ENCODE measurements at places on chromosomes 2 and 18.

DNA sequence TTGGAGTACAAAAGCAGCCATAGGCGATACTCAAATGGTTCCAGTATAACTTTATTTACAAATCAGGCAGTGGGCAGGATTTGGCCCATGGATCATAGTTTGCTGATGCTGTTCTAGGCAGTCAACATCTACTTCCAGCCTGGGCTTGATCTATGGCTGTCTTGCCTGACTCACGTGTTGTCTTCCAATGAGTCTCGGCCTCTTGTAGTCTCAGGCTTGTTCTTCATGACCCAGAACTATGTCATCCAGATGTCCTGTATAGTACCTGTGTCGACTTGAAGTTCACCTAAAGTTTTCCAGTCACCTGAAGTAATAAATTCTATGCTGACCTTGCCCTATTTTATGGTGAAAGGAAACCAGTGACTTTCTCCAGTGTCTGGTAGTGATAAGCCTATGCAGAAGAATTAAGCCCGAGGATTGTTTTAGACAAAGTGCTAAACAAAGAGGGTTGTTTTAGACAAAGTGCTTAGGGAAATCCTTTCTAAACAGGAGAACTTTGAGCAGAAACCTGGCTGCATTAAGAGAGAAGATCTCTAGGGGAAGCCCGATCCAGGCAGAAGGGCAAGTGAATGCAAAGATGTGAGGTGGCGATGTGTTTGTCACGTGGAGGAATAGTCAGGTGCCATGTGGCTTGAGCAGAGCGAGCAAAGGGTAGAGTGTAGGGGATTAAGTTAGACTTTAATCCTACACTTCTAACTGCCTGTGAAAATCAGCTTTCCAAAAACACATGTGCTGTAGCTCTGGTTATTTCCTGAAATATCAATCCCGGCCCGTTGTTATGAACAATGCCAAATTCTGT, 8.5 kb upstream of the THNSL2 start:
- no peak for DNase-seq

GRCh38 chr2:191544461-191545062, 133.4 kb upstream of the NABP1 start:
- peak; percentile 91 for DNase-seq

DNA sequence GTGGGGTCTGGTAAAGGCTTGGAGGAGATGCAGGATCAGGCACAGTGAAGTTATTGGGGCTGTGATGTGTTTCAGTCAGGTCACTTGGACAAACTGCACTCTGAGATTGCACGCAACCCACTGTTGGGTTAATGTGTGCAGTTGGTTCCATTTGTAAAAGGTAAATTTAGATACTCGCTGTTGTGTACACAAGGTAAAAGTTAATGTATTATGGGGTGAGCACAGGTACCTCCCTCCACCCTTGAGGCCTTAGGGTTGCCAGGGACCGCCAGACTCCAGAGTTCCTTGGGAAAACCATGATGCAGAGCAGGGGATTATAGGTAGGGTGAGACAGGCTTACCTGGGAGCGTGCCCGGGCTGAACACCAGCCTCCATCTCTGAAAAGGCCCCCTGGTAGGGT, 20.1 kb downstream of the IMPA2 start:
- DNase-seq: no peak

- DNase-seq: no peak
These were observed 373.8 kb downstream of the ZEB2 start for GRCh38 chr2:144146076-144146475.

DNA sequence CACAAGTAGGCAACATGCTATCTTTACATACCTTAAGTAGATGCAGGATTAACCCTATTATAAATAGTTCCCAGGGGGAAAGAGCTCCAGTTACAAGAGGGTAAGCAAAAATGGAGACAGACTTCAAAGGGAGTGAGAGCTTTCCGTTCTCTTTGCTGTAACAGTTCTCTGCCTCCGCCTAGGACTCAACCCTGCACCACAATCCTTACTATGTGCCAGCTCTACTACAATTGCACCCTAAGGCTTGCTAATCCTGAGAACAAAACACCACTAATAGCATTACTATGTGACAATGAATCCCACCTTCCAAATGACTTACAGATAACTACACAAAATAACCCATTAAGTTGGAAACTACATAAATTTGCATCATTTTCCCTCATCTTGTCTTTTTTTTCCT, 7.7 kb downstream of the ZBTB14 start:
- no peak for DNase-seq

- DNase-seq: no peak
These were observed 3.5 kb downstream of the POU3F3 start for GRCh38 chr2:104857262-104858005.

DNA sequence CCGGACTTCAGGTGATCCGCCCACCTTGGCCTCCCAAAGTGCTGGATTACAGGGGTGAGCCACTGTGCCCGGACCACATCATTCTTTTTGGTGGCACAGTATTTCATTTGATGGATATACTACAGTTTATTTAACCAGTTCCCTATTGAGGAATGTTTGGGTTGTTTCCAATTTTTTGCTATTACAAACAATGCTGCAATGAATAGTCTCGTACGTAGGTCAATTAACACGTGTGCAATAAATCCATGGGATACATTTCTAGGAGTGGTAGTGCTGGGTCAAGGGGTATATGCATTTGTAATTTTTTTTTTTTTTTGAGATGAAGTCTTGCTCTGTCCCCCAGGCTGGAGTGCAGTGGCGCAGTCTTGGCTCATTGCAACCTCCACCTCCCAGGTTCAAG, 28.4 kb upstream of the XPO1 start:
- no peak for DNase-seq

GRCh38 chr2:97885841-97886240, 109.9 kb downstream of the TMEM131 start:
- DNase-seq: no peak

GRCh38 chr2:1790473-1790872, 46.2 kb upstream of the PXDN start:
- DNase-seq: no peak

- DNase-seq: no peak
These were observed 94.3 kb downstream of the ASAP2 start for GRCh38 chr2:9300829-9301453.

GRCh38 chr18:2935438-2936192, 77.3 kb downstream of the LPIN2 start:
- DNase-seq: no peak

DNA sequence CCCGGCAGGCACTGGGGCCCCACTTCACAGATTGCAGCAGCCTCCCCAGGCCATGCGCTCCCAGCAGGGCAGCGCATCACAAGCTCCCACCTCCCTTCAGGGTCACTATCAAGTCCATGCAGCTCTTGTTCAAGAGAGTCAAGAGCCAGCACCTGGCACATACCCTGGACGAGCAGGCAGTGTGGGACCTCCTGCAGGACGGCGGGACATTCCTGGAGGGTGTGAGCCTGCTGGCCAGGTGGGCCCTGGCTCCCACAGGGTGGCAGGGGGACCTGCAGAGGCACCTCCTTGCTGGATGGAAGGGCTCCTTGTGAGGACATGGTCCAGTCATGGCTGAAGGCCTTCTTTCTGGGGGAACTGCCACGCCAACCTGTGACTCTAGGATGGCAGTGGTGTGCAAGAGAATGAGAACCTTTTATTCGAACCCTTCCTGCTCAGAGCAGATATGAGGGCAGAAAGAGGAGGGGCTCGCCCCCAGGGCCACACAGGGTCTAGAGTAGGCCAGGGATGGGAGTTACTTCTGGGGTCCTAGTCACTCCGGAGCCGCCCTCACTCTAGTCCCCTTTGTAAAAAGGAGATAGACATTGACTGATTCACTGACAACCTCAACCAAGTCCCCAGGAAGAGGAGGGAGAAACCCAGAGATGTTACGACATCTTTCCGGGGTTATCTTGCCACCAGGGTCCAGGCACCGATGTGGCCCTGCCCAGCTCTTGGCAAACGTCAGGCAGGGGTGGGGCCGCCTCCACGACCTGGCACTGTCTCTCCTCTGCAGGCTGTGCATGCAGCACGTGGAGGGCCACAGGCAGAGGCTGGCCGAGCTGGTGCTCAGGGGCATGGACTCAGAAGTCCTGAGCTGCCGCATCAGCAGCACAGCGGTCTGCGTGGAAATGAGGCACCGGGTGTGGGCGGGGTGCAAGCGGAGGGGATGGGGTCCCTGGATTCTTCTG, 31.3 kb downstream of the HJURP start:
- DNase-seq: no peak

DNA sequence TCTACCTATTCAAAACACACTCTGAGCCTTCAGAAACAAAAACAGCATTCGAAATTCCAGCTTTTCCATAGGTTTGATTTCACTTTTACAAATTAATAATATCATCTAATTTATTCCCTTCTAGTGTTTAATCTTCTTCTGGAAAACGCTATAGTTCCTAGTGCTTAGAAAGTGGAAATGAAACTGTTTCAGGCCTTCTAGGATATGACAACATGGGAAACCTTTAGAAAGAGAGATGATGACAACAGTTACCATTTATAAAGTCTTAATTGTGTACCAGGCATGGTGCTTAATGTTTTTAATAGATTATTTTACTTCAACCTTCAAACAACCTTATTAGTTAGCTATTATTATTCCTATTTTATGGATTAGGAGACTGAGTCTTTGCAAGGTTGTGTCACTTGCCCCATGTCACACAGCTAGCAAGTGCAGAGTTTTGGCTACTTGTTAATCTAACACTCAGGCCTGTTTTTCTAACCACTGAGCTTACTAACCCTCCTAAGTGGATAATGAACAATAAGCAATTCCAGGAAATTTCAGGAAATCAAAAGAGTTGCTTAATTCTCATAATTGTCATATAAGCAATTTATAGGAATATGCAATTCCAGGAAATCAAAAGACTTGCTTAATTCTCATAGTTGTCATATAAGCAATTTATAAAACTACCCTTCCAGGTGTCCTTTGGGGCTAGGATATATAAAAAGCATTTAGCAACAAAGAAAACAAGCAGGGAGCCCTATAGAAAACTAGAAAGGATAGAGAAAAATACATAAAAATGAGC, 206.0 kb downstream of the ZNF521 start:
- no peak for DNase-seq

- no peak for DNase-seq
These were observed 835.1 kb downstream of the TSN start for GRCh38 chr2:122590524-122590923.

GRCh38 chr2:41869542-41870264, 178.1 kb upstream of the PKDCC start:
- DNase-seq: peak; percentile 78

GRCh38 chr2:86280191-86280667, 57.2 kb downstream of the REEP1 start:
- no peak for DNase-seq

- peak; percentile 81 for DNase-seq
These were observed 80.7 kb upstream of the LDLRAD4 start for GRCh38 chr18:13137670-13138419.

DNA sequence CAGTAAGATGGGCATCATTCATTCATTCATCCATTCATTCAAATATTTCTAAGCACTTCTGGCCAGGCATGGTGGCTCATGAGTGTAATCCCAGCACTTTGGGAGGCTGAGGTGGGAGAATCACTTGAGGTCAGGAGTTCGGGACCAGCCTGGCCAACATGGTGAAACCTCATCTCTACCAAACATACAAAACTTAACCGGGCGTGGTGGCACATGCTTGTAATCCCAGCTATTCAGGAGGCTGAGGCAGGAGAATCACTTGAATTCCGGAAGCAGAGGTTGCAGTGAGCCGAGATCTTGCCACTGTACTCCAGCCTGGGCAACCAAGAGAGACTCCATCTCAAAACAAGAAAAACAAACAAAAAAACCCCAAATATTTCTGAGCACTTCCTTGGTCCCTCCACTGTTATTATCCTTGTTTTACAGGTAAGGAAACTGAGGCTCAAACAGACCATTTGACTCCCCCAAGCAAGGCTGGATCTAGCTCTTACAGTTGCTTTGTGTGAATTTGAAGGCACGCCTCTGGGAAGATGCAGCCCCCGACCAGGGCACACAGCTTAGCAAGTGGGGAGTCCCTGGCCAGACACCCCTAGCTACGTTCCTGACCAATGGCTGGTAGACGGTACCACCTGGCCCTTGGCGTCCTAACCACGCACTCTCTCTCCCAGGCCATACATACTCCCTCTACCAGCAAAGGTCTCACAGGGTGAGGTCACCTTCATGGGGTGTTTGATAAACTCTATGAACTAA, 50.6 kb upstream of the ODC1 start:
- no peak for DNase-seq

DNA sequence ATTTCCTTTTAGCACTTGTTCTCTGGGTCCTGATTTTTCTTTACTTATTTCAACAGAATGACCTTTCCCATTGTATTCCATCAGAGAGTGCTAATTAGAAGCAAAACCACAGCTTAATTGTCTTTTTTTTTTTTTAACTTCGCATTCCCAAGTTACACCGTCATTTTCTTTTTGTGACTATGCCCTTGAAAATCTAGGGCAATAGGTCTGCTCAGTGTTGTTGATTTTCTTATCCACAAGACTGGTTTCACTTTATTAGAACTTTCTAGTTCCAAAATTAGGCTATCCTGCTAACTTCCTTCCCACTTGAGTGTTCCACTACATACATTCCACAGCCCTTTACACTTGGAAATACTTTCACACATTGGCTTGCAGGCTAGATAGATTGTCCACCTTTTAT, 18.7 kb upstream of the ADAM17 start:
- DNase-seq: no peak

DNA sequence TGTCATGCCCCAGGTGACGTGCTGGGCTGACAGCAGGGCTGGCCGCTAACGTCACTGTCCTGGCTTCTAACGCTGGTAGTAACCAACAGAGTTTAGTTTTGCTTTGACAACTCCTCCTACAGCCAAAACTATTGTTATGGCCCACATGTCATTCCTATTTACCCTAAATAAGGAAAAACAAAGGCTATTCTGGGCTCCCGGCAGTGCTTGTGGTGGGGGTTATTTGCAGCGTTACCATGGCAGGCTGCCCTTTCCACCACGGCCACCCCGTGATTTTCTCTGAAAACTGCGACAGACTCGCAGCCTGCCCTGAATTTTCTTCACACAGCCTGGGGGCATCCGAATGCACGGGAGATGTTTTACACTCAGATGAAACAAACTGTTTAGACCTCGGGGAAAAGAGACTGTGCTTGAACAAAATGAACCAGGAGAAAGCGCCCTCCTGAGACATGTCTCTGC, 115.2 kb downstream of the FAM210A start:
- peak; percentile 85 for DNase-seq

DNA sequence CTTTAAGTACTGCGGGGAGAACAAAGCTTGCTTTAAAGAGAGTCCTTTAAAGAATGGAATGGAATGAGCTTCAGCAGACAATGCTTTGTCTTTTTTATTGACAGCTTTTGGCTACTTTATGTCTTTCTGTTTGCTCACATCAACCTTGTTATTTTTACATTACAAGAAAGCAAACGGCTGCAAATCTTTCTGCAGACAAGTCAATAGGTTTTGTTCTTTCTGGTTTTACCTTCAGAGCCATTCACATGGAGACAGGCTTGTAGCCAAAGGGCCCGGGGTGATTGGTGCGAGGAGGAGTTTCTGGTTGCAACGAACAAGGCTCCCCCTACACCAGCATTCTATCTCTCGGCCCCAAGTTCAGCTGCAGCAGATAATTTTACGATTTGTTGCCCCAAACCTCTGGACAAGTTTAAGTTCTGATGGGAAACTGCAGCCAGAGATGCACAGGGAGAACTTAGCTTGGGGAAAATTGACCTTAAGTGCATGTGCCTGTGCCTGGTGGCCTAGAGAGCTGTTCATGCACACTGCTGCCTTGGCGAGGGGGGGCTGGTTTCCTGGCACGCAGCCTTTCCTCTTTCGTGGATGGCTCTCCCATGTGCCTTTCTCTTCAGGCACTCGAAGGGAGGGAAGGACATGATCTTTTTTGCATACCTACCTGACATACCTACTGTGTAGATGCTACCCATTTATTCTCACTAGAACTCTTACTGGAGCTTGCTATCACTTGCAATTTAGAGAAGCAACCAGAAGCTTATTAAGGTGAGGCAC, 543.2 kb downstream of the DCDC2C start:
- no peak for DNase-seq

- peak; percentile 49 for DNase-seq
These were observed 112.5 kb downstream of the MREG start for GRCh38 chr2:215900843-215901242.

Measured in trophoblast cell (in vitro differentiated cells and primary cell).